ENCODE measurements at places on chromosomes 11 and 22.

DNA sequence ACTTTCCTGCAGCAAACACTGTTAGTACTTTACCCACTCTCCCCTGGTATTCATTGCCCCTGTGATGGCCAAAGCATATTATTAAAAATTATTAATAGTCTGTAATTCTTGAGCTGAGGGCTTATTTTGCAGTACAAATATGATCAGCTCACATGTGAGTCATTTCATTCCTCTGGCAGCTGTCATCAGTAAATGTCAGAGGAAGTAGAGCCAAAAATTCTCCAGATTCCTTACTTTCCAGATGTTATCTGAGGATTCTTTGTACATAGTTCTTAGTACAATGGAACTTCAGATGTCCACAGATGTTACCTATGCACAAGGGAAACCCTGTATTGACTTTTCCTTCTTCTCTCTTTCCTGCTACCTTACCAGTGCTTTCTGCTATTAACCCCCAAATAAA lies 12.5 kb downstream of the OR5B3 start:
- DNase-seq: no peak

GRCh38 chr11:119709638-119710346 lies 19.2 kb downstream of the NECTIN1 start:
- DNase-seq: no peak

GRCh38 chr11:111951565-111951964 lies 14.4 kb downstream of the DIXDC1 start:
- DNase-seq: no peak

DNA sequence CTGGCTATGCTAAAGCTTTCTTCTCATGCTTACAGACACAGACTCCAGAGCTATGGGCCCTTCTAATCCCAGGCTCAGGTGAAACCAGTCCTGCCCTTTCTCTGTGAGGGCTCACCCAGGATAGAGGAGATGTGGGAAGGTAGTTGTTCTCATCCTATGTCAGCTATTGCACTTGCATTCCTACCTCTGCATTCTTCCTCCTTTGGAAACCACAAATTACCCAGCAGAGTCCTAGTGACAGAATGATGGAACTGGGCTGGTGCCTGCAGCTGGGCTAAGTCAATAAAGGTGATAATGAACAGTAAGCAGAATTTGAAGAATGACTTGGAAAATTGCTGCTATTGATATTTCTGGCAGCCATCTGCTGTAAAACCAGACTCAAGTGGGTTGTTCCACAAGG lies 560.0 kb downstream of the TMEM135 start:
- no peak for DNase-seq

GRCh38 chr11:115693002-115693401 lies 188.8 kb upstream of the CADM1 start:
- no peak for DNase-seq

DNA sequence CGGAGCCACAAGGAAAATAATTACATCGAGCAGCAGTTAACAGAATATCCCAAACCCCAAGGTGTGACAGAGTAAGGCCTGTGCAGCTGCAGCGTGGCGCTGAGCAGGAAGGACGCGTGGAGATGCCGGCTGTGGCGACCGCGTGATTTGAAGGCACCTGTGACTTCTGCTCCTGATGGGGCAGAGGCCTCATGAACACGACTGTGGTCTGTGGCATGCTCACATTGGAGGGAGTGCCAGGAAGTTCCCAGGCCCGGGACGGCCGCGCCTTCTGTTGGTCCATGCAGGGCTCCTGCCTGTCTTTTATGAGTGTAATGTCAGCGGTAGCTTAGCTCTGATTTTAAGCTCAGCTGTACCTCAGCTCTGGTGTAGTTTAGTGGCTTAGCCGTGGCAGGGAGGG lies 50.4 kb downstream of the TPCN2 start:
- no peak for DNase-seq

GRCh38 chr11:126627421-126627820 lies 271.9 kb downstream of the ST3GAL4 start:
- no peak for DNase-seq

- no peak for DNase-seq
Measured at GRCh38 chr11:5286351-5286750, 15.4 kb downstream of the OR51B4 start.

GRCh38 chr11:125338886-125339811 lies 156.9 kb downstream of the FEZ1 start:
- DNase-seq: no peak

DNA sequence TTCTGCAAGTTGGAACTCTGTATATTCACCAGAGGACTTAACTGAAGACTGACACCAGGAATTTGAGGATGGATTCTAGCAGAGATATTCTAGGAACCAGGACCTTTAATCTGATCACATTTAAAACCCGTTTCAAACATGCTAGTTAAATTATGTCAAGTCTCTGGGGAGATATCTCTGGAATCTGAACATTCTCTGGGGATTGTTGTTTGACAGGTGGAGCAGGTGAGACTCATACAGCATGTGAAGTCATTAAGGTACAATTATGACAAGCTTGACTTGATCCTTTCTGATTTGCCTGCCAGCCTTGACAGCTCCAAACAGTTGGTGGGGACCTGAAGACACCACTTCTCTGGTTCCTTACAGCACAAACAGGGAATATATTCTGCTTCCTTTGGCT lies 100.3 kb downstream of the FAT3 start:
- DNase-seq: no peak

GRCh38 chr22:49887064-49887451 lies 31.2 kb downstream of the ALG12 start:
- no peak for DNase-seq

DNA sequence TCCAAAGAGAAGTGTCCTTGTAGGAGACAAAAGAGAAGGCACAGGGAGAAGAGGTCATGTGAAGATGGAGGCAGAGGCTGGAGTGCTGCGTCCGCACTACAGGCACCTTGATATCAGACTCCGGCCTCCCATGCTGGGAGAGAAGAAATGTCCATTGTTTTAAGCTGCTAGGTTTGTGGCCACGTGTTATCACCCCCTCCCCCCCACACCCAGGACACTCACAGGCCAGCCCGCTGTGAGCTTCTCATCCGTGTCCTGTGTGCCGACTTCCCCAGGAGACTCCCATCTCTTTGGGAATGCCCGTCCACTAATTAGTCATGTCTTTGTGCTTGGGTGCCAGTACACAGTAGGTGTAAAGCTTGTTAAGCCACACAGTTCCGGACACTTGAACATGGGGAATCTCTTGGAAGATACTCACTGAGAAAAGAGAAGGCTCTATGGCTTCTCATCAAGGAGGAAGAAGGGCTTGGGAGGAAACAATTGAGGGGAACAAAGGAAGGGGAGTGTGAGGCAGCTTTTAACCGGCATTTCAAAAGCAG lies 1234.7 kb downstream of the TBC1D22A start:
- no peak for DNase-seq

- no peak for DNase-seq
Measured at GRCh38 chr11:76189682-76190081, 16.6 kb downstream of the WNT11 start.

- DNase-seq: no peak
Measured at GRCh38 chr11:93198215-93198845, 539 bp upstream of the SLC36A4 start.

DNA sequence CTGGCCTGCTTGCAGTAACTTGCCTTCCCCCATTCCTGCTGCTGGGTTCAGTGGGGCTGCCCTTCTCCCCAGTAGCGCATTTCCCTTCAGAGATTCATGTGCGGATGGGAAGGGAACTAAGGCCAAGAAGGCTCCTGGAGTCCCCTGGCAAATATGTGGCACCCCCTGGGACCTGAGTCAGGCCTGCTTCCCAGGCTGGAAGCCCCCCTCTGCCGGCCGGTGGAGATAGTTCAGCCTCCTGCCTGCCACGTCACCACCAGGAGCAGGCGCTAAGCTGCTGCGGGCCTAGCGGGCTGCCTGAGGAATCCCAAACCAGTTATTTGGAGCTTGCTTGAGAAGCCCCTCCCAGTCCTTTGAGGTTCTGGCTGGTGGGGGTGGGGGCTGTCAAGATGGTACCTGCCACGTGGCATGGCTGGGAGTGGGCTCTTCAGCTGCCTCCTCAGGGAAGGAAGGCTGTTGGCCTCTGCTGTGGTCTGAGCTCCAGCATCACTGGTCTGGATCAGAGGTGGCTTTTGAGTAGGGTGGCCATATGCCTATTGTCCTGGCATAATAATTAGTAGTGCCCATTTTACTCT lies 2.0 kb downstream of the SERPINH1 start:
- no peak for DNase-seq

GRCh38 chr11:17633279-17633986 lies 85.9 kb upstream of the MYOD1 start:
- DNase-seq: no peak

DNA sequence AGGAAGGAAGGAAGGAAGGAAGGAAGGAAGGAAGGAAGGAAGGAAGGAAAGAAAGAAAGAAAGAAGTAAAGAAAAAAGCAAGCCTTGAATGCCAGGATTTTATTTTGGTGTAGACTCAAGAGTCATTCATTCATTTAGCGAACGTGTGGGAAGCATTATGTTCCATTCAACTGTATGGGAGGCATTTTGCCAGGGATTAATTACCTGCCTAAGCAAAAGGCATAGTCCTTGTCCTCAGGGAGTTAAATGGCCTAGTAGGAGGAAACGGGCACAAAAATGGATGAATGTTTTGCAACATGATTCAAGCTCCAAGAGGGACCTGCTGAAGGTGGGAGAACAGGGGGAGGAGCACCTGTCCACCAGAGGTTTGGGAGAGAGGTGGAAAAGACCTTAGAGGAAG lies 16.2 kb upstream of the ZNRF3 start:
- DNase-seq: no peak

DNA sequence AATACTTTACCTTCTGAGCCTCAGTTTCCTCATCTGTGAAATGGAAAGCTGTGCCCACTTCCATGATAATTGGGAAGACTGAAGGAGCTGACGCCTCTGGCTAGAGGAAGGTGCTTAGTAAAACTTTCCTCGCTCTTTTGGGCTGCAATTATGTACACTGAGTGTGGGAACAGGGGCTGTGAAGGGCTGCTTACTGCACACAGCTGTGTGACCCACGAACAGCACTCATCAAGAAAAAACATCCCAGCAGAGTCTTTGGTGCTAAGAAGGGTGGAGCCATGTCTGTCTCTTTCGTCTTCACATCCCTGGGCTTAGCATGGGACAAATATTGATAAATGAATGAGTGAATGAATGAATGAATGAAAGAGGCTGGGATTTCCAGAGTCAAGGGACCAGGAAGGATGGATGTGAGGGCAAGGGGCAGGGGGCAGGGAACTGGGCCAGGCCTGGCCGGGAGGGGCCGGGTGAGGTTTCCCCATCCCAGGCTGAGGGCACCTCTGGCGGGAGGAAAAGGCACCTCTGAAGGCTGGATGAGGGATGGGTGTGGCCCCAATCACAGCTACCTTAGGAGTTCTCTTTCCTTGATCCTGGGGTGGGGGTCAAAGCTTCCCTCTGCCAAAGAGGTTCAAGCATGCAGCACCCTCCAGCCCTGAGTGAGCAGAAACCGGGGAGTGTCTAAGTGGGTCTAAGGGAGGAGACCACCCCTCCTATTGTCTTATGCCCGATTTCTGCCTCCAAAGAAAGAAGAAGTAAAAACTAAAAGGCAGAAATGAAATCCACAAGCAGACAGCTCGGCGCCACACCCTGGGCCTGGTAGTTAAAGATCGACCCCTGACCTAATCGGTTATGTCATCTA lies 9.2 kb upstream of the CD5 start:
- DNase-seq: no peak

DNA sequence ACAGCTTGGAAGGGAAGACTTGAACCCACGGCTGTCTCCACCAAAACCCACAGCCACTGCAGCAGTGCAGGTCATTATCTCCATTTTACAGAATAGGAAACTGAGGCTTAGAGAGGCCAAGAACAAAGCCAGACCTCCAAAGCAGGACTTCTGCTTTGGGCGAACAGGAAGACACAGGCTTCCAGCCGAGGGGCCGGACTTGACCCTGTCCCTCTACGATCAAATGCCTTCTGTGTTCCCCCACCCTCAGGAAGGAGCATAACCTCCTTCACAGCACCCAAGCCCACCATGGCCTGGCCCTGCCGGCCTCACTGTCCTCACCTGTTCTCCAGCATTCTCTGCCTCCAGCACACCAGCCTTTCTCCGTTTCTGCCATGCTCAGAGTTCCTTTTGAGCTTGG lies 15.8 kb downstream of the IGLL1 start:
- no peak for DNase-seq

GRCh38 chr11:121630041-121630440 lies 177.3 kb upstream of the SORL1-AS1 start:
- no peak for DNase-seq

- DNase-seq: no peak
Measured at GRCh38 chr22:42901790-42902508, 44.9 kb upstream of the ARFGAP3 start.

- no peak for DNase-seq
Measured at GRCh38 chr11:11505190-11505589, 116.6 kb downstream of the GALNT18 start.

- DNase-seq: no peak
Measured at GRCh38 chr11:79400206-79400605, 40.6 kb downstream of the TENM4 start.

- DNase-seq: no peak
Measured at GRCh38 chr11:125110506-125110905, 920 bp downstream of the TMEM218 start.

DNA sequence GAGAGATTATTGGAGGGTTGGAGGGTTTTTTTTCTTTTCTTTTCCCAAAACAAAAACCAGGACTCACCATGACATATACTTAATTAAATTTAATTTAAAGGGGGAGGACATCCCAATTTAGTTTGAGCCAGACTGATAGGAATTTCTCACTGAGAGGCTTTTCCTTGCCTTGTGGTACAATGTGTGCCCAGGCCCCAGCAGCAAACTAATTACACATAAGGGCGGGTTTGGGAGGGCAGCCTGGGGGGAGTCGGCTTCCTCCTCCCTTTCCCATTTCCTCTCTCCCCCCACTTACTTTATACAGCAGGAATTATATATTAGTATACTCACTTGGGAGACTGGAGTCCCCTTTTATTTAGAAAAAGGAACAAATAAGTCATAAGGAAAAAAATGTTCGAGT lies 2.9 kb downstream of the TEAD1 start:
- no peak for DNase-seq

GRCh38 chr11:123806249-123806648 lies at the start of gene OR6M1:
Gene OR6M1, minus strand, starts transcription at chr11:123806349. Its CDS starts 0 bp downstream, at chr11:123806349.
- DNase-seq: no peak

GRCh38 chr11:130032931-130033330 lies 30.3 kb upstream of the PRDM10 start:
- no peak for DNase-seq

- no peak for DNase-seq
Measured at GRCh38 chr11:36354221-36355003, 58.3 kb downstream of the PRR5L start.

DNA sequence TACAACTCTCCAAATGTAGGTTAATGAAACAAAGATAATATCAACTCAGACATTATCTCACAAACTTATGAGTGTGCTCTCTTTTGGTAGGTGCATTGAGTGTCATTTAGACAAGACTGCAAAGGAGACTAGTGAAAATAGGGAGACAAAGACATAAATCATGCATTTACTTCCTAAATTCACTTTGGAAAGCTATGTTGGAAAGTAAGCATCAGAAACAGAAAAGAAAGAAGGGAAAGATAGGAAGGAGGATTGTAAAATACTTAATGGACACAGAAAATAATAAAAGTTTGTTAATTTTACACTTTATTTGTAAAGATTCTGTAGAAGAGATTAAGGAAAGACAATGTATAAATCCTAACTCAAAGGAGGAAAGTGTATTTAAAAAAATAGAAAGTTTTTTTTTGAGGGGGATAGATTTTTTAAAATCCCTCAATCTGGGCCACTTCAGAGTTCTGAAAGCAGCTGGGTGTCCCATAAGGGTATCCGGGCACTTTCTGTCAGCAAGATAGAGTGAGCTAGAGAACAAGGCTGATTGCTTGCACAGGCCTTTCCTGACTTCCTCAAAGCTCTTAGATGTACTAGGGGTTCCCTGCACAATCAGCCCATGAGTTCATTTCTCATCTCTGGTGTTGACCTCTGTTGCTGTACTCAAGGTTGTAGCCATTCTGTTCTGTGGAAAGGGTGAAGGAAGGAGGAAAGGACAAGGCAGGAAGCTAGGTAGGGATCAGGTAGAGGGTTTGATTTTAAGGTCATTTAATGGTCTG lies 22.4 kb upstream of the RDX start:
- no peak for DNase-seq

Measured in activated T-helper 1 cell treated with anti-CD3 and anti-CD28 coated beads, Interleukin-2, amount 50 U/mL, for 16 hours (primary cell).